ENCODE measurements at places on chromosomes 5 and 9.

DNA sequence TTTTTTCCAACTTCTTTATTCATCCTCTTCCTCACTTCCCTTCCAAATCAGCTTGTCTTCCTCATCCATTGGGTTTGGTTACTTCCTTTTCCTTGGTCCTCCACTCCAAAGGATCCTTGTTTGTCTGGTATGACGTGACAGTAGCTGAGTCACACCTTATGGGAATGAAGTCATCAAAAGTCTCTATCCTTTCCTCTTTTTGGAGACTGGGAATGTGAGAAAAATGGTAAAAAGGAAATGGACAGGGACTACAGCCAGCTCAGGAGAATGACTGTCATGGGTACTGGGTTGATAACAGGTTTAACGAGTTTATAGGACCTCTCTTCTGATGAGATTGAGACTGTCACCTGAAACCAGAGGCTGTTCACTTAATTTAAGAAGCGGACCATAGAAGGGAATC is 76.2 kb upstream of the MYO10 start:
- no peak for DNase-seq

DNA sequence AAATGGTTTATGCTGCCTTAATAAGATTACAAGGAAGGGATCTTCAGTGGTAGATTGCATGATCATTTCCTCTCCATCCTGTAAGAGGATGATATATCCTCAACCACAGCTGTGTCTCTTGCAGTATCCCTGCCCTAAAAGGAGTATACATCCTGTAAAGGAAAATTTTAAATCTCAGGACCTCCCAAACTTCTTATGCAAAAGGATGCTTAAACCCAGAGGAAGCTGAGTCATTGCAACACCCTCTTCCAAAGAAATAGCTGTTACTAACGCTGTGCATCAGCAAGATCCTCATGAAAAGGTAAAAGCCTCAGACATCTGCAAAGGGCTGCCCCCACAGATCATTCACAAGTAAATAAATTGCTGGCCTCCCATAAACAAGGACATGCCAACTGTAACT is 599.0 kb downstream of the PRELID2 start:
- no peak for DNase-seq

- no peak for DNase-seq
Observed at GRCh38 chr5:57216714-57217113, 42.9 kb downstream of the GPBP1 start.

- no peak for DNase-seq
Observed at GRCh38 chr9:137828527-137829259, 48.9 kb upstream of the CACNA1B start.
